ENCODE measurements at places on chromosomes 4 and X.

GRCh38 chr4:15451866-15452765 is 17.6 kb upstream of the CC2D2A start:
- DNase-seq = peak; percentile 77
- no peaks in the 10 kb centered on the region for H3K36me3 ChIP-seq

DNA sequence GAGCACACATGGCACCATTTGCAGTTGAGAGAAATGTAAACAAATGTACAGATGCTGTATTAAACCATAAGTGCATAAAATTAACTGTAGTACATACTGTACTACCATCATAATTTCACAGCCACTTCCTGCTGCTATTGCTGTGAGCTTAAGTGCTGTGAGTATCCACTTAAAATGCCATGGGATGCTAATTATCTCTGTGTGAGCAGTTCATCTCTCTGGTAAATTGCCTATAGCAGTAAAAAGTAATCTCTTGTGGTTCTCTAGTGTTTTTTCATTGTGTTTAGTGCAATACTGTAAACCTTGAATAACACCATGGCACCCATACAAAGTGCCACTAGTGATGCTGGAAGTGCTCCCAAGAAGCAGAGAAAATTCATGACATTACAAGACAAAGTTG is 9.9 kb upstream of the SCOC start:
- H3K27me3 ChIP-seq = no peaks in the 10 kb centered on the region
- H3K36me3 ChIP-seq = no peaks in the 10 kb centered on the region
- no peak for DNase-seq
- no peak overlapping the region for H3K4me3 ChIP-seq
- no peak overlapping the region for H3K27ac ChIP-seq
- H3K4me1 ChIP-seq = peaks cover 13% of the 10 kb centered on the region

DNA sequence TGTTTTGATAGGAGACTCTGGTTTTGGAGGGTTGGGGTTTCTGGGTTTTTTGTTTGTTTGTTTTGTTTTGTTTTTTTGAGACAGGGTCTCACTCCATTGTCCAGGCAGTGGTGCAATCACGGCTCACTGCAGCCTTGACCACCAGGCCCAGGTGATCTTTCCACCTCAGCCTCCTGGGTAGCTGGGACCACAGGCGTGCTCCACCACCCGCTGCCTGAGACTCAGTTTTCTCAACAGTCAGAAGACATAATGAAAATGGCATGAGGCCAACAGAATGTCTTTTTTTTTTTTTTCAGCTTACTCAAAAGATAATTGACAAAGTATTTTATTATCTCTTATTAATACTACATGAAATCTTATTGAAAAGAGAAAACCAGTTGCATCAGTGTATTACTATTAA is 32.4 kb downstream of the TNIP2 start:
- H3K36me3 ChIP-seq = no peaks in the 10 kb centered on the region
- H3K4me3 ChIP-seq = no peak overlapping the region

DNA sequence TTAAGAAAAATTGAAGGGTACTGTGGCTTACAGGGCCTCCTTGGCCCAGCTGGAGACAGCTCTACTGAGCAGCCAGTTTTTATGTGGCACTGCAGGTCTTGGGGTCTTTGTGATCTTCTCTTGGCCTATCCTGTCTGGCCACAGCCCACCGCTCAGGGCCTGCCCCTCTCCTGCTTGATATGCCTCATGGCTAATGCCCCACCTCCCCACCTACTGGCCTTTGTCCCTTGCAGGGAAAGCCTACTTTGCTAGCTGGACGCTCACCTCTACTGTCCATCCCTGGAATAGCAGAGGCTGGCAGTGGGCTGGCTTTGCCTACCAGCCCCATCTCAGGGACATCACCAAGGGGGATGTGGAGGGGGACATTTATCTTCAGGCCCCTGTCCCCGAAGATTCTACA is 134.1 kb downstream of the PJA1 start:
- peak overlapping the region; percentile 79 for H3K27ac ChIP-seq
- no peak for DNase-seq
- peaks cover 34% of the 10 kb centered on the region for H3K4me1 ChIP-seq
- no peaks in the 10 kb centered on the region for H3K27me3 ChIP-seq
- H3K4me3 ChIP-seq = no peak overlapping the region
- H3K36me3 ChIP-seq = no peaks in the 10 kb centered on the region

GRCh38 chrX:57422289-57422688 is 135.8 kb downstream of the FAAH2 start:
- H3K36me3 ChIP-seq = no peaks in the 10 kb centered on the region
- no peaks in the 10 kb centered on the region for H3K4me1 ChIP-seq
- no peaks in the 10 kb centered on the region for H3K27me3 ChIP-seq
- no peak overlapping the region for H3K4me3 ChIP-seq
- no peak overlapping the region for H3K27ac ChIP-seq

GRCh38 chrX:71098302-71098701 is 2.7 kb downstream of the FOXO4 start:
- no peak overlapping the region for H3K27ac ChIP-seq
- no peaks in the 10 kb centered on the region for H3K27me3 ChIP-seq
- H3K36me3 ChIP-seq = no peaks in the 10 kb centered on the region
- no peaks in the 10 kb centered on the region for H3K4me1 ChIP-seq

GRCh38 chr4:13526658-13527057 is 17.6 kb downstream of the NKX3-2 start:
- H3K27me3 ChIP-seq = no peaks in the 10 kb centered on the region
- no peaks in the 10 kb centered on the region for H3K4me1 ChIP-seq
- H3K27ac ChIP-seq = no peak overlapping the region
- no peaks in the 10 kb centered on the region for H3K36me3 ChIP-seq
- DNase-seq = no peak

DNA sequence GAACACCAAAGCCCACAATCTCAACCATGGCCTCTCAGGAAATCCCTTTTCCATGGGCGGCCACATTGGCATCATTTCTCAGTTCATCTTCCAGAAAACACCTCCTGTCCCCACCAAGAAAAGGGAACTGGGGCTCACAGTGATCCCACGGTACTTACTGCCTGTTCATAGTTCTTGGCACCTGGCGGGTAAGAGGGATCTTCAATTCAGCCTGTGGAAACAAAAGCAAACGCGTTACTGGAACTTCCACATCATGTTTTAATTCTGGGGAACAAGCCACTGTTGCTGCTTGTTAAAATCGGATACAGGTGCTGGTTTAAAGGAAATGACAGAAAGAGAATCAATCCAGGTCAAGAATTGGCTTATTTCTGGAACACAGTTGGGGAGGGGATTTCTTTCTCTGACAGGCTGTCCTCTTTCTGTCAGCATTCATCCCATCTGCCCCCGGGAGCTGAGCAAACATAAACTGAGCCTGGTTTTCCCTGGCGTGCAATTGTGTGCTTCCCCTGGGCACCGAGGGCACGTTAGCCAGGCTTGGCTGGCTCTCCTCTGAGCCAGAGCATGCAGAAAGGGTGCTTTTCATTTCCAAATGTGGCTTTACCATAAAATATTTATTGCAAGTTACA is 16.8 kb downstream of the CLNK start:
- H3K4me1 ChIP-seq = no peaks in the 10 kb centered on the region
- no peaks in the 10 kb centered on the region for H3K36me3 ChIP-seq
- H3K27me3 ChIP-seq = no peaks in the 10 kb centered on the region

DNA sequence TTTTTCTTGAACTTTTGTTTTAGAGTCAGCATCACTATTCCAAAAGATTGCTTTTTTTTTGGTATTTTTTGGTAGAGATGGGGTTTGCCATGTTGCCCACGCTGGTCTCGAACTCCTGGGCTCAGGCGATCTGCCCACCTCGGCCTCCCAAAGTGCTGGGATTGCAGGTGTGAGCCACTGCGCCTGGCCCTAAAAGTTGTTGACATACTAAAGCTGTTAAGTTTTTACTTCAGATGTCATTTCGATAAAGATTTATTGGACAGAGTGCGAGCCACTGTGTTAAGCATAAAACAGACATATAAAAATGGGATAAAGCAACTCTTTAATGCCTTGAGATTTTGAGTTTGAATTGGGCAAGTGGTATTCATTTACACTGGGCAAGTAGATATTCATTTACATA is 28.3 kb downstream of the USO1 start:
- no peak overlapping the region for H3K27ac ChIP-seq
- H3K36me3 ChIP-seq = no peaks in the 10 kb centered on the region
- H3K4me1 ChIP-seq = no peaks in the 10 kb centered on the region
- H3K4me3 ChIP-seq = no peak overlapping the region
- no peak for DNase-seq

- H3K36me3 ChIP-seq = no peaks in the 10 kb centered on the region
- H3K4me1 ChIP-seq = peaks cover 18% of the 10 kb centered on the region
- H3K4me3 ChIP-seq = no peak overlapping the region
Measured at GRCh38 chr4:3261411-3262207, 12.7 kb downstream of the MSANTD1 start.

- H3K4me3 ChIP-seq = no peak overlapping the region
- DNase-seq = no peak
Measured at GRCh38 chr4:80049813-80050534, 23.1 kb downstream of the ANTXR2 start.

GRCh38 chr4:77308843-77309242 is 151.8 kb downstream of the CCNG2 start:
- no peak overlapping the region for H3K27ac ChIP-seq
- no peaks in the 10 kb centered on the region for H3K36me3 ChIP-seq
- no peaks in the 10 kb centered on the region for H3K4me1 ChIP-seq

- H3K27ac ChIP-seq = no peak overlapping the region
- no peak for DNase-seq
- no peaks in the 10 kb centered on the region for H3K4me1 ChIP-seq
Measured at GRCh38 chrX:28520786-28521185, 66.5 kb upstream of the IL1RAPL1 start.

GRCh38 chr4:78079726-78080430 is 22.8 kb downstream of the FRAS1 start:
- no peak overlapping the region for H3K27ac ChIP-seq
- no peaks in the 10 kb centered on the region for H3K36me3 ChIP-seq
- DNase-seq = no peak
- H3K4me3 ChIP-seq = no peak overlapping the region
- no peaks in the 10 kb centered on the region for H3K27me3 ChIP-seq
- H3K4me1 ChIP-seq = no peaks in the 10 kb centered on the region

GRCh38 chr4:99013884-99014523 is 18.5 kb downstream of the METAP1 start:
- H3K36me3 ChIP-seq = peaks cover 4% of the 10 kb centered on the region
- H3K4me3 ChIP-seq = no peak overlapping the region
- no peak for DNase-seq

GRCh38 chrX:15749642-15750610 is 11.9 kb downstream of the CA5B start:
- H3K36me3 ChIP-seq = no peaks in the 10 kb centered on the region
- no peak overlapping the region for H3K4me3 ChIP-seq
- H3K27me3 ChIP-seq = no peaks in the 10 kb centered on the region
- H3K27ac ChIP-seq = no peak overlapping the region
- no peak for DNase-seq

- DNase-seq = no peak
- H3K27ac ChIP-seq = no peak overlapping the region
- no peak overlapping the region for H3K4me3 ChIP-seq
Measured at GRCh38 chr4:108359986-108360681, 191.4 kb upstream of the LEF1 start.

DNA sequence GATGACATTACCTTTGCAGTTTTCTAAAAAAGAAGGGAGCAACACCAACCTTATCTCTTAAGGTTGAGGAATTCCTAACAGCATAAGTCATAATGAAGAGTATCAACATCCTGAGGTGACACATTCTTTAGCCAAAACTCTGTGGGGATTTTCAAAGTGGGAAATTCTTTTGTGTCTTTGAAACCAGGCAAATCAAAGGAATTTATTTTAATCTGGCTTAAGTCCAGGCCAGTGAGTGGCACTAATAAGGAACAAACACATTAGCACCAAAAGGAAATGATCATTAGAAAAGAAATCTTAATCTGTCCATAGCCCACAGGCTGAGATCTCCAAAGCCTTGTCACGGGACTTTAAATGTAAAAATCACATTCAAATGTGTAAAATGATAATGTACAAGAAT is 110.1 kb downstream of the LARP7 start:
- peaks cover 43% of the 10 kb centered on the region for H3K4me1 ChIP-seq
- peak; percentile 28 for DNase-seq
- peak overlapping the region; percentile 63 for H3K27ac ChIP-seq
- H3K27me3 ChIP-seq = no peaks in the 10 kb centered on the region
- no peak overlapping the region for H3K4me3 ChIP-seq

DNA sequence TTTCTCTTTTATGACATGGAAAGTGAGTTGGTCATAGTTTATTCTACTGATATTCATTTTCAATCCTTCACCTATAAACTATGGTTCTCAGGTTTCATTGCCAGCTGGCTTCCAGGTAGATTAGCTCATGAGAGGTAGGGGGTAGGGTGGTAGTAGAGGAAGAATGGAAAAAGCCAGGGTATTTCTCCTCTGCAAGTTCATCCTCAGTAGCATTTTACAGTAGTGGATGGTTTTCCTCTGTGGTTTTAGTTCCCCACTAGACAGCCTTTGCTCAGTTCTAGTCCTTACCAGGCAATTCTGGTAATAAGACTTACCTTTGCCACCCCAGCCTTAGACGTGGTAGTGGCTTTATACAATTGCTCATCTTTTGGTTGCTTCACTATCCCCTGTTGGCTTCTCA is 8.9 kb upstream of the NAA11 start:
- H3K4me1 ChIP-seq = no peaks in the 10 kb centered on the region
- no peaks in the 10 kb centered on the region for H3K36me3 ChIP-seq
- no peak for DNase-seq
- H3K4me3 ChIP-seq = no peak overlapping the region
- no peaks in the 10 kb centered on the region for H3K27me3 ChIP-seq

- no peaks in the 10 kb centered on the region for H3K36me3 ChIP-seq
- no peak overlapping the region for H3K4me3 ChIP-seq
- DNase-seq = no peak
- H3K27me3 ChIP-seq = no peaks in the 10 kb centered on the region
- no peak overlapping the region for H3K27ac ChIP-seq
Measured at GRCh38 chrX:103531002-103531401, 11.7 kb upstream of the RAB40A start.

GRCh38 chr4:146132445-146132844 is 43.1 kb upstream of the LSM6 start:
- H3K27ac ChIP-seq = no peak overlapping the region
- H3K4me1 ChIP-seq = no peaks in the 10 kb centered on the region
- H3K36me3 ChIP-seq = no peaks in the 10 kb centered on the region
- no peaks in the 10 kb centered on the region for H3K27me3 ChIP-seq
- no peak overlapping the region for H3K4me3 ChIP-seq

GRCh38 chr4:19522966-19523365 is 728.7 kb upstream of the SLIT2 start:
- no peaks in the 10 kb centered on the region for H3K36me3 ChIP-seq
- DNase-seq = no peak
- H3K27ac ChIP-seq = no peak overlapping the region
- H3K4me3 ChIP-seq = no peak overlapping the region
- H3K4me1 ChIP-seq = no peaks in the 10 kb centered on the region

- no peak for DNase-seq
- H3K36me3 ChIP-seq = no peaks in the 10 kb centered on the region
- H3K27me3 ChIP-seq = peaks cover 12% of the 10 kb centered on the region
- H3K4me1 ChIP-seq = no peaks in the 10 kb centered on the region
Measured at GRCh38 chrX:153061732-153062131, 5.5 kb downstream of the PNMA3 start.

DNA sequence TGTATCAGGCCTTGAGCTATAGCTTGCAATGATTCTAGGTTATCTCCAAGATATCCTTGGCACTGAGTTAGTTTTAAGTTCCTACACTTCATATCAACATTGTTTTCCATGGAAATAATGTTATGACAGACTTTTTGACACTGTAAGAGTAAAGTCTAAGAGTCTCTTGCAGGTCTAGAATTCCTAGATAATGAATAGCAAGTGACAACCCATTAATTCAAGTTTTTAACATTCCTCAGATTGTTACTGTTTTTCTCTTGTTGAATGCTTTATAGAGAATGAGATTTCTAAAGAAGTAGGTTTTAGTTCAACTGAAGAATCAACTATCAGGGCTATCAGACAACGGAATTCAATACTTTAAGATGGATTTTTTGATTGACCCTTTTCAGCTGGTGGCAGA is 276.1 kb downstream of the PPP3CA start:
- no peaks in the 10 kb centered on the region for H3K36me3 ChIP-seq
- no peak for DNase-seq
- no peaks in the 10 kb centered on the region for H3K27me3 ChIP-seq
- H3K4me1 ChIP-seq = no peaks in the 10 kb centered on the region
- H3K4me3 ChIP-seq = no peak overlapping the region
